ENCODE measurements at places on chromosomes 12 and 14.

GRCh38 chr14:20001863-20002262, at the start of gene OR4Q2:
OR4Q2 (plus strand) TSS chr14:20002163.
- no peak for DNase-seq

DNA sequence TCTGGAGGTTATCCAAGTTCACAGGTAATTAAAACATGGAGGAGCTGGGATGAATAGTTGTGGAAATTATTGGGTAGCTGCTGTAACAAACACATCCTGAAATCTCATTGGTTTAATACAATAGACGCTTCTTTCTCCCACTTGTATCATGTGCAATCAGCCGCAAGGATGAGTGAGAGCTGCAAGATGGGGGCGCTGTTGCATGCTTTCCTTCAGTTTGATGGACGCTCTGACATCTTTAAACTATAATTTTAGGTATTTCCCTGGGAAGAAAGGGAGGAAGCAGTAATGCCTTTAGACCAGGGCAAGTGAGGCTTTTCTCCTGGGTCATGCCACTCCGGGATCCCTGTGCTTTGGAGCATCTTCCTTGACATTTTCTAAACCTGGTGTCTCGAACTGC, 178.7 kb downstream of the PAWR start:
- DNase-seq: no peak

GRCh38 chr12:18932715-18933114, 194.8 kb downstream of the CAPZA3 start:
- DNase-seq: no peak

GRCh38 chr14:101347893-101348777, 213.2 kb upstream of the DIO3 start:
- no peak for DNase-seq

DNA sequence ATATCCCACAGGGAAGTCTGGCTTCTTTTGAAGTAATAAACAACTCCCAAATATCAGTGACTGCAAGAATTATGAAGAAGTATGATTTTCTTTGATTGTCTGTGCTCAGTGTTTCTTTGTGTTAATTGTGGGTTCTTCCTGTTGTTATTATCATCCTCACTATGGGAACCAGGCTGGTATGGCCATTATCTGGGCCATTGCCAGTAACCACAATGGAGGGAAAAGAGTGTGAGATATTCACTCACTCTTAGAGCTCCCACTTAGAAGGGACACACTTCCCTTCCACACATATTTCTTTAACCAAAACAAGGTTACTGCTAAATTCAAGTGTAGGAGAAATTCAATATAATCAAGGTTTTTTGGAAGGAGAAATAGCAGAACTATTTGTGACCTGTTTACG, 503.7 kb downstream of the SLC6A15 start:
- DNase-seq: no peak

DNA sequence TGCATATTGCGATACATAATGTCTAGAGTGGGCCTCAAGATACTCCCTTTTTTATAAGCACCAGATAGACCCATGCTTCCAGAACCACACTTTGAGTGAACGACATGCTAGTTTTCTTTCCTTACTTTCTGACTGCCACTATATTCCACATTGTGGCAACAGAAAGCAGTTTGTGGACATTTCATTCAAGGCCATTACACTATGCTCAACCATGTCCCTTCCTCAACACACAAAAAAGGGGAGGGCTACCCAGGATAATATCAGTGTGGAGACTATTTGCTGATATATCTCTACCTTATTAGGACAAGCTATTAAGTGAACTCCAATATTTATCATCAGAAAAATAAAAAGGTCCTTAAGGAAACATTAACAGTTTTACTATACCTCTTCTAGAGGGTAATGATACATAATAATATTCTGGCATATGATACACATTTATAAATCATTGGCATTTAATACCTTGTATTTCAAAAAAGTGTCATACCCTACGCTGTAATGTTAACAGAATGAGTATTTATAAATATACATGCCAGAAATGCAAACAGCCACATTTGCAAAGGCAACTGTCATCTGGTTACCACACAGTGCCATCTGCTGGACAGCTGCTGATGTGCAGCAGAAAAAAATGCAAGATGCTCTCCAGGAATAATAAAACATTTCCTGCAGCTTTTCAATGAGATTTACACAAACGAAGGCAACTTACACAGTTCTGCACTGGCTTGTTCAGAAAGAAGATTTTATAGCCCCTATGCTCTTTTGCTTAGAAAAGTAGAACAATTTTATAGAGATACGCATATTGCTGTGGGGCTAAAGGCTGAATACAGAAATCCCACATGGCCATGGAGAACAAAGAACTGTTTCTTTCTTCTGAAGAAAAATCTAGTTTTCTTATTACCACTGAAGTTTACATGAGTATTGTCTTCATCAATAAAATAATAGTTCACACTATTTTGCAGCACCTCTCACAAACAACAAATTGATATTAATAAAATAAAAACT, 182.2 kb upstream of the GRIP1 start:
- peak; percentile 14 for DNase-seq

DNA sequence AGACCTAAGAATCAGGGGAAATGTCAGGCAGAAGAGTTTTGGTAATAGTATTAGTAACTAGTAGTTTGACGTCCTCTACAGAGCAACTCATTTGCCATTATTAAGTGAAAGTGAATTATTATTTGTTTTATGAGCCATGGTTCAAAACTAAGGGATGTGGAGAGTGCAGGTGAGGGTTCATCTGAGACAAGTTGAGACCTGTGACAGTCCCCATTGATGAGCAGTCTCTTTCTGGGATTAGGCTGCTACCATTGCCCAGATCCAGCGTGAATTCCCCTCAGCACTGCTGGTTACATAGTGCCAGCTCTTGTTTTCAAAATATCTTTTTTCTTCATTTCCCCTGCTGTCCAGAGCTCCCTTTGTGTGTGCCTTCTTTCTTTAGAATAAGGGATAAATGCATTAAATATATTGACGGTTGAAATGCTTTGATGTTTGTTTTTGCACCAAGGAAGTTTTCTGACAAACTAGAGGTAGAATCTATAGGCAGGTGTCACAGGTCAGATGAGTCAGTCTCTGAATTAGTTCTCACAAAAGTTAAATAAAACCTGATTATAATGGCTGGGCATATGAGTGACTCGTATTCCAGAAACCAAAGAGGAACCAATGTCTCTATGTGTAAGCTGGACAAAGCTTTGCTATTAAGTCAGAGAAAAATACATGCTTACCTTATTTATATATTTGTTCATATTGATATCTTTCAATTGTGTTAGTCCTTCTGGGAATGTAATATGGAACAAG, 381.4 kb downstream of the TMEM117 start:
- DNase-seq: no peak

DNA sequence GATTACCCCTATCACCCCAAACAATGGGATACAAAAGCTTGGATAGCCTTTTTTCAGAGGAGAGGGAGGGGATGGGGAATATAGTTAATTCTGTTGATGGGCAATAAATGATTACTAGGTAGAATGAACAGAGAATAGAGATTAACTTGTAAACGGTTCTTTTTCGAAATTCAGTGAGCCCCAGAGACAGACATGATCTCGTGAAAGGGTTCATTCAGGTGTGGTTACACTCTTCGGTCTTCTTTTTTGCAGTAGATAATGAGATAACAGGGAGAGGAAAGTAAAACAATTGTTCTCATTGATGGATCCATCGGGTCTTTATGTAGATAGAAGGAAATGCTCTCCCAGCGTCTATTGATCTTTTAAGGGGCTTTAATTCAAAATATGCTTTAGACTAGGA, 69.3 kb upstream of the RASSF8 start:
- DNase-seq: no peak

GRCh38 chr12:49972641-49973360, at the start of gene AQP6:
AQP6 (plus strand) TSS chr12:49972947; CDS start chr12:49973174, 227 bp downstream.
- no peak for DNase-seq

DNA sequence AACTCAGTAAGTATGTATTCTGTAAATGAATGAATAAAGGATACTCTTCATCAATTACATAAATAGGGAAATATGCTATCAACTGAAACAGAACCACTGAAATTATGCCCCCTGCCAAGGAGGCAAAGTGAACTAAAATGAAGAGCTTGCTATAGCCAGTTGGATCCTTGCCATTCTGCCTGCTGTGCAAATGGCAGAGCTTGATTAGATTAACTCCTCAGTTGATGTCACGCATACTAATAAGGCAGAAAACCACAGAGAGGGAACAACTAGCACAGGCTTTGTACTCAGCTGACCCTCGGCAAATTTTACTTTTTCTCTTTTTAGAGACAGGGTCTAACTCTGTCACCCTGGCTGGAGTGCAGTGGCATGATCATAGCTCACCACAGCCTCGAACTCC, 36.7 kb upstream of the FERMT2 start:
- no peak for DNase-seq

DNA sequence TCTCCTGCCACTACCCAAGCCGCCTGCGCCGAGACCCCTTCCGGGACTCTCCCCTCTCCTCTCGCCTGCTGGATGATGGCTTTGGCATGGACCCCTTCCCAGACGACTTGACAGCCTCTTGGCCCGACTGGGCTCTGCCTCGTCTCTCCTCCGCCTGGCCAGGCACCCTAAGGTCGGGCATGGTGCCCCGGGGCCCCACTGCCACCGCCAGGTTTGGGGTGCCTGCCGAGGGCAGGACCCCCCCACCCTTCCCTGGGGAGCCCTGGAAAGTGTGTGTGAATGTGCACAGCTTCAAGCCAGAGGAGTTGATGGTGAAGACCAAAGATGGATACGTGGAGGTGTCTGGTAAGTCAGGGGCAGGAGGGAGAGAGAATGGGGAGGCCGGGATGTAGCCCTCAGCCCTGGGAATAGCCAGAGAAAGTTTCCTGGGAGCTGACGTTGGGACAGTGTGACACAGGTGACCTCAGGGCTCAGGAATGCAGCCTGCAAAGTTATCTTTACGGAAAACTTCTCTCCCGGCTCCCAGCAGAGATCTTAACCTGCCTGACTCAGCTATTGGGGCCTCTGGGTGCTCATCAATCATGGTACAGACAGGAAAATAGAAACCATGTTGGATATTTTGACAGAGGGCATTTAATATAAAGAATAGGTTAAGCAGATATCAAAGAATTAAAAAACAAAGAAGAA, 747 bp downstream of the HSPB8 start:
- no peak for DNase-seq

DNA sequence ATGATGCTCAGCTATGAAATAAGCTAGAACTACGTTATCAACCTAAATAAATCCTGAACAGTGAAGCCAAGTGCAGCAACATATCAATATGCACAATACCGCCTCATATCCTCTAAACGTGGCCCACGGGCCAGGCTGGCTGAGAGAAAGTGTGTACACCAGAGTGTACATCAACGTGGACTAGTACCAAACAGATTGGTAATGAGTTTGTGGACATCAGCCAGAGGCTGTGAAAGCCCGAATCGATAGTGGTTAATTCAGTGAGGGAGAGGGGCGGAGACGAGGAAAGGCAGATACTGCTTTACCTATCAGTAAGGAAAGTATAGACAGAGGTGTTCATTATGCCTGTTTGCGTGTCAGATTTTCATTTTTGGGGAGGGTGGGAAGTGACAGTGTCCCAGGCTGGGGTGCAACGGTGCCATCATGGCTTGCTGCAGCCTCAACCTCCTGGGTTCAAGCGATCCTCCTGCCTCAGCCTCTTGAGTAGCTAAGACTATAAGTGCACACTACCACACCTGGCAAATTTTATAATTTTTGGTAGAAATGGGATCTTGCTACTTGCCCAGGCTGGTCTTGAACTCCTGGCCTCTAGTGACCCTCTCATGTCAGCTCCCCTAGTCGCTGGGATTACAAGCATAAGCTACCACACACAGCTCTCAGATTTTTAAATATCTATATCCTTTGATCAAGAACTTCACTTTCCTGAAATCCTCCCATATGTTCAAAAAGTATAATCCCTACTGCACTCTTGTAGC, 50.1 kb downstream of the ANAPC7 start:
- DNase-seq: no peak

GRCh38 chr14:77097006-77097699, 905 bp upstream of the CIPC start:
- DNase-seq: peak; percentile 52

DNA sequence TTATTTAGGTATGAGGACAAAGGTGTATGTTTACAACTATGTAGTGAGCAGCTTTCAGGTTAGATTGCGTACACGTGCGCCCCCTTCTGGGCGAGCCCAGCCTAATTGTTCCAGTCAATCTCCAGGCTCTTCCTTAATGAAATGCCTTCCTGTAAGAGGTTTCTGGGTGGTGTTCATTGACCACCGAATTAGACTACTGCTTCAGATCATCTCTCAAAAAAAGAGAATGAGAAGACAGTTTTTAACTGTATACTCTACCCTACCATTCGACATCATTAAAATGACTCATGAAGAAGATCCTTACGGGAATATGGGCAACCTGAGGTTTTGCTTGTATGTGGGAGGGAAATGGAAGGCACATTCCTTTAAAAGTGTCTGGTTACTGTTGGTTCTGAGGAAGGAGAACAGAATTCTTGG, 2.1 kb downstream of the LUM start:
- DNase-seq: peak; percentile 78

DNA sequence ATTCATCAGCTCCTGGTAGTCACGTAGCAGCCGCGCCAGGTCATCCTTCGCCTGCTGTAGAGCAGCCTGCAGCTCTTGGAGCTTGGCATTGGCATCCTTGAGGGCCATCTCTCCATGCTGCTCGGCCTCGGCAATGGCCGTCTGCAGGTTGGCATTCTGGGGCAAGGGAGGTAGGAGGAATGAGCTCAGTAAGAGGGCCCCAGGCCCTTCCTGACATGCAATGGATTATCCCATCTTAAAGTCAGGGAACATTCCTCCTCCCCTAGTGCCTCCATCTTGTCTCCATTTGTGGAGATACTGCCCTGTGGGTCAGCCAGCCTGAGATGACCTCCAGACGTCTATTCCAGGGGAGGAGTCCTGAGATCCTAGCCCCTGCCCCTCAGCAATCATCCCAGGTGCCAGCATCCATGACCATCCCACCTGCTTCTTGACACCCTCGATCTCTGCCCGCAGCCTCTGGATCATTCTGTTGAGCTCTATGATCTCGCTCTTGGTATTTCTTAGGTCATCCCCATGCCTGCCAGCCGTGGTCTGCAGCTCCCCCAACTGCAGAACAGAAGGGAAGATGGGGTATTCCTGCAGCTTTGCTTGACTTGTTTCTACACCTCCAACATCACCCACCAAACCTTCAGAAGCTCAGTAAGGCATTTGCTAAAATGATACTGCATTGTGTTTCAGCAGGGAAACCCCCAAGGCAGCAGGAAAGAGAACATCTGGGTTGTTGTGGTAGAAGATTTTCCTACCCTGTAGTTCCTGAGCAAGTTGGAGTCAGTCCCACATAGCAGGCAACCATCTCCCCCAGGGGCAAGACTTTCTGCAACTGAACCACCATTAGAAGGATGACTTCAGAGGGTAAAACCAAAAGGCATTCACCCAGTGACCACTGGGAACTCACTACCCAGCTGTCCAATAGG, 4.4 kb downstream of the KRT3 start:
- no peak for DNase-seq

- no peak for DNase-seq
Observed at GRCh38 chr12:123723011-123723410, 10.9 kb downstream of the ATP6V0A2 start.

DNA sequence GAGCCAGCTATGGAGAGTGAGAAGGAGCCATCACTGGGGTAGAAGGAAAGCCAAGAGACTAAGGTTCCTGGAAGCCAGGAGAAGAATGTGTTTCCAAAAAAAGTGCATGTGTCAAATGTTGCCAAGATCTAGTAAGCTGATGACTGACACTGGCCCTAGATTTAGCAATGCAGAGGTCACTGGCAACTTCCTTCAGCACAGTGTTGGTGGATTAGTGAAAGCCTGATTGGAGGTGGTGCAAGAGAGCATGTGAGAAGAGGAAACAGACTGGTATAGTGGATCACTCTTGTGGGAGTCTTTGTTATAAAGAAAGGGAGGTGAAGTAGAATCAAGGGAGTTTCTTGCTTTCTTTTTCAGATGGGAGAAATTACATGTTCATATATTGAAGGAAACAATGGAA, 34.1 kb upstream of the CHGA start:
- peak; percentile 94 for DNase-seq

- peak; percentile 99 for DNase-seq
Observed at GRCh38 chr14:68714991-68715924, 77.6 kb downstream of the ZFP36L1 start.
